H1 (cell line): ENCODE measurements at places on chromosomes 12 and 14. TPM values are rescaled to one million over a fixed set of nuclear protein-coding genes. Genes with fewer than 3 reads are reported as not detected.

FLVCR2 gene
- 7.1 and 12.9 TPM in 2 replicates for total RNA-seq

DNA sequence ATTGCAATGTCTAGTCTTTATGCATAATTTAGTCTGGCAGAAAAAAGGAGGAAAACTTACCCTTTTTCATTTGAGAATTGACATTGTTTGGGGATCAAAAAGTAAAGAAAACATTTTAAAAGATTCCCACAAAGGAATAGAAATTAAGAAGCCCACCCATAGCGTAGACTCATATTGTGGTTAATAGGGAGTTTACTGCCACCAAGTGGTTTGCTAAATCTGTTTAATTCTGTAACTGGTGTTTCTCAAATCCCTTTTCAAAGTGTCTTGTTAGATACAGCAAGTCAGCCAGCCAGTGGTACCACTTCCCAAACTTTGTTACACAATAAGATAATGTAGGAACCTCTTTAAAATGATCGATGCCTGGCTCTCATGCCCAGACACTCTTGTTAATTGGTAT lies 180.3 kb downstream of the IPO8 start:
- no peak for DNase-seq

DNA sequence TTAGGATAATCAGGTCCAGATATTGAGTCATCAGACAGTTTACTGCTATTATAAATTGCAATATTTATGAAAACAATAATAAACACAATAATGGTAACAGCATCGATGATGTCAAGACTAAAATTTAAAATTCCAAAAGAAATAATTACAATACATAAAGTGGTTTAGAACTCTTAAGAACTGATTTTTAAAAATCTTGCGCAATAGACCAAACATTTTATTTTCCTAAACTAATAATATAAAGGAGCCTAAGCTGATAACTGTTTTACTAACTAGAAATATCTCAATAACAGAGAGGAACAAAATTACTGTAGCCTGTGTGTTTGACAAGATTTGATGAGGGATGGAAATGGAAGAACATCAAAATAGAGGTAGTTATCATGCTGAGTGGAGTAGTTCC lies 93.9 kb upstream of the TRHDE start:
- no peak for DNase-seq

DNA sequence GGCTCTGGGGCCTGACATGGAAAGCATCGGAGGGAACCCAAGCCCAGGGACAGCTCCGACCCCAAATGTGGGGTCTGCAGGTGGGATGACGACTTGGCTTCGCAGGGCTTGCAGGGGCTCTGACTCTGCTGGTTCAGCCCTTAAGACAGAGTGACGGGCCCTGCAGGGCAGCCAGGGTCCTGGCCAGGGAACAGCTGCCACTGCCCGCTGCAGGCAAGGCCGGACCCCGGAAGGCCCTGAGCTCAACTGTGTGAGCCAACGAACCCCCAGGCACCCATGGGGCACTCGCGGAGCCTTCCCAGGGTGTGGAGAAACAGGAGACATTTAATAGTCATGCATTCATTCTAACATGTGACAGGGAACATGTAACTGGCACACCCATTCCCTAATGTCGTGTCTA lies 120.7 kb downstream of the PIWIL1 start:
- no peak for DNase-seq

GRCh38 chr14:37594238-37594970 lies 645 bp downstream of the FOXA1 start:
- no peak for DNase-seq

GRCh38 chr14:76313303-76313702 lies 62.6 kb upstream of the ESRRB start:
- no peak for DNase-seq

DNA sequence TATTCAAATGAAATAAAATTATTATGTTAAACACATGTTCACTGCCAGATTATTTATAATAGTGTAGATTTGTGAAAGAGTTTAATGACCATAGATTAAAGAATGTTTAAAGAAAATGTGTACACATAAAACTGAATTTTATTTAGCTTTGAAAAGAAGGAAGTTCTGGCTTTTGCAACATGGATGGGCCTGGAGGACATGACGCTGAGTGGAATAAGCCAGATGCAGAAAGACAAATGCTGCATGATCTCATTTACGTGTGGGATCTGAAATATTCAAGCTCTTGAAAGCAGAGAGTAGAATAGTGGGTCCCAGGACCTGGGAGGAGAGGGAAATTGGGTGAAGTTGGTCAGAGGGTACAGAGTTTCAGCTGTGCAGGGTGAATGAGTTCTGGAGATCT lies 1261.2 kb downstream of the TMEM121 start:
- DNase-seq, result no peak

TAS2R9 gene
- total RNA-seq, result not detected in 2 replicates

KLHL33 gene
- total RNA-seq, result 0.11 TPM in 1 of 2 replicates, not detected in the other

DNA sequence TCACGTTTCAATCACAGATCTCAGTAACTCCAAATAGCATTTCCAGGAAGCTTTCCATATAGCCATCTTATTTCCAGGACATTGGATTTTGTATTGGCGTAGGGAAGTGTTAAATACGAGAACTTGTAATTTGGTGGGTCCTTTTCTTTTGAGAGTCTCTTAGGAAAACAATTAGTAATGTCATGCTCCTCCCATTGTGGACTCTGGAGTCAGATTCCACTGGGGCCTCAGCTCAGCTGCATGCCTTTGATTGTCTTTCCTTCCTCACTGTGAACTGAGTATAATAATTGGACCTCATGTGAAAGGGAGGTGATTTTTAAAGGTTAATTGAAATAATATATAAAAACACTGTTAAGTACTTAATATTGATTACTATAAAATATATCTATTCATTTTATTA lies 462.6 kb downstream of the NPAS3 start:
- DNase-seq, result no peak

DNA sequence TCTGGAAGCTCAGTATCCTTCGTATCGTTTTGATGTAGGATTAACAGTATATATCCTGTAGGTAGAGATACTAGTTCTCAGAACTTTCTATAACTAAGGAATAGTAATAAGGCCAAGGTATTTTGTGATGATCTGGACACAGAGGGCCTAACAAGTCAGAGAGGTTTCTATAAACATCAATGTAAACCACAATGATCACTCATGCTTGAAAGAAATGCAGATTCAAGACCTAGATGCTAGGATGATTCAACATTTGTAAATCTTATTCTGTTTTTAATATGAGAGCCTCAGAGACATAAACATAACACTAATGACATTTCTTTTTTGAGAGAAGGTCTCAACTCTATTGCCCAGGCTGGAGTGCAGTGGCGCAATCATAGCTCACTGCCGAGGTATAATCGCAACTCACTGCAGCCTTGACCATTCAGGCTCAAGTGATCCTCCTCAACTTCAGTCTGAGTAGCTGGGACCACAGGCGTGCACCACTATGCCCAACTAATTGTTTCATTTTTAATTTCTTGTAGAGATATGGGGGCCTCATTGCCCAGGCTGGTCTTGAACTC lies 16.2 kb downstream of the SUPT16H start:
- no peak for DNase-seq
